Esophagus muscularis mucosa (tissue), 4 donors: ENCODE measurements at places on chromosomes 7 and 10. TPM values are rescaled to one million over a fixed set of nuclear protein-coding genes. Genes with fewer than 3 reads are reported as not detected.

- no peak for DNase-seq
Measured at GRCh38 chr10:11170993-11171851, 153.6 kb downstream of the CELF2 start.

DNA sequence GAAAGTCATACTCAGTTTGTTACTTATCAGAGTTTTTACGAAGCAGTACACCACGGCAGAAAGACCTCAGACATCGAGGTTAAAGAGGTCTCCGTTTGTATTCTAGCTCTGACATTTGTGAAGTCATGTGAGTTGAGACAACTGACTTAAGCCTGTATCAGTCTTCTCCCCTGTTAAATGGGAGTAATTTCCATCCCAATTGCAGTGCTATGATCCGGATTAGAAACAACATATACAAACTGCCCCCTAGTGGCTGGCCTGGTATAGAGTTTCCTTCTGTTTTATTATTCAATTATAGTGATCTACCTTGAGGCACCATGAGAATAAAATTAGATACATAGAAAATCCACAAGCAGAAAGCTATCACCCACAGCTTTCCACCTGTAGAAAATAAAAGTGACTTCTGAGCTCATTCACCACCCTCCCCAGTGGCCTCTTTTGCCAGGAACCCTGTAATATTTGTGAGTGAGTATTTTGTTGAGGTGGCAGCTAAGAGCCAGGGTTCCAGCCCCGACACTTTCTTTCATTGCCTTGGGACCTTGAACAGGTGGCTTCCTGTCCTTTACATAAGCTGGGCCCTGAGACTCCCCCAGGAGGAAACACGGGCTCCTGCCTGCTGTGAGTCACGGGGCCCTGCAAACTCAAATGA, 607.2 kb upstream of the MGMT start:
- DNase-seq = peak; percentile 24

- DNase-seq = no peak
Measured at GRCh38 chr7:84509522-84509921, 314.9 kb upstream of the SEMA3A start.

- DNase-seq = no peak
Measured at GRCh38 chr7:2117646-2118045, 115.1 kb downstream of the MAD1L1 start.

GRCh38 chr10:1083581-1083980, 27.4 kb downstream of the WDR37 start:
- DNase-seq = peak; percentile 50

DNA sequence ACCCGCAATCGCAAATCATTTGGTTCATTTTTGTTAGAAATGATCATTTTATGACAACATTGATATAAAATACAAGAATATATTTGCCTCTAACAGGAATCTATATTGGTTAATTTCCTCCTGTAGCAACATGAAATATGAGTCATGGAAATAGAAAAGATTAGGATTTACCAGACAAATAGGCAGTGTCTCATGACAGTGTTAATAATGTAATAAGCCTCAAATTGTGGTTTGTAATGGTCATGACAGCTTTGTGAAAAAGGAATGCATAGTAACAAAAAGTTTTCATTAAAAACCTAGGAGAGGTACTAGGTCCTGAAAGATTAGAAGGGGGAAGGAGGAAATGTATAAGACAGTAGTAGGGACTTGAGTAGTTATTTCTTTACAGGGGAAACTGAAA, 7.9 kb upstream of the SLK start:
- DNase-seq = no peak

- DNase-seq = no peak
Measured at GRCh38 chr10:59536167-59537014, 173.3 kb downstream of the SLC16A9 start.

DNA sequence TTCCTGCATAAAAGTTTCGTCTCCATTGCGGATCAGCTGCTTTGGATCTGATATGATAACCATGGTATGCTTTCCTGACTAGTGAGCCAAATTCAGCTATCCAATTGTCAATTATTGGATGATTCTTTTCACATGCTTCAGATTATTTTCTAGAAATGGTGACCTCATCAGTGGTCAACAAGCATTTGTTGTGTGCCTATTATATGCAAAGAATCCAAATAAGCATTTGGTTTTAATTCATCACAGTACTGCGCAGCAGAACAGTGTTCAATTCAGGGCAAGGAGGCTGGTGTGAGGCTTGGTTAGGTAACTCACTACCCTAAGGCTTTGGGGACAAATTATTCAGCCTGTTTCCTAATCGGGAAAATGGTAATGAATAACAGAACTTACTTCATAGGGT, 200.5 kb downstream of the SKAP2 start:
- no peak for DNase-seq

DNA sequence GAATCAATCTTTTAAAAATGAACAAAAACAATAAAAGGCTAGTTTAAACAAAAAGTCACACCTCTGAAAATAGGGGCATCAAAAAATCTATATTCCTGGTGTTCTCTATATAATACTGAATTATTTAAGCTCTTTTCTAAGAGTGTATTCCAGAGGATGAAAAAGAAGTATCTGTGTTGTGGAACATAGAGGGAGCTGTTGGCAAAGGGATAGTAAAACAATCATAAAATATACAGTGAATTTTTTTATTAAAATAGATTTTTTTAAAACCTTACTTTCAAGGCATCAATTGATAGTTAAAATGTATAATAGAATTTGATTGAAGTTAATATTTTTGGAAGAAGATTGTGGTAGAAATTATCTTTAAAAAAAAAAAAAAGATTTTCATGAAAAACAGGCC, 1409.1 kb upstream of the CELF2 start:
- DNase-seq = no peak

DNA sequence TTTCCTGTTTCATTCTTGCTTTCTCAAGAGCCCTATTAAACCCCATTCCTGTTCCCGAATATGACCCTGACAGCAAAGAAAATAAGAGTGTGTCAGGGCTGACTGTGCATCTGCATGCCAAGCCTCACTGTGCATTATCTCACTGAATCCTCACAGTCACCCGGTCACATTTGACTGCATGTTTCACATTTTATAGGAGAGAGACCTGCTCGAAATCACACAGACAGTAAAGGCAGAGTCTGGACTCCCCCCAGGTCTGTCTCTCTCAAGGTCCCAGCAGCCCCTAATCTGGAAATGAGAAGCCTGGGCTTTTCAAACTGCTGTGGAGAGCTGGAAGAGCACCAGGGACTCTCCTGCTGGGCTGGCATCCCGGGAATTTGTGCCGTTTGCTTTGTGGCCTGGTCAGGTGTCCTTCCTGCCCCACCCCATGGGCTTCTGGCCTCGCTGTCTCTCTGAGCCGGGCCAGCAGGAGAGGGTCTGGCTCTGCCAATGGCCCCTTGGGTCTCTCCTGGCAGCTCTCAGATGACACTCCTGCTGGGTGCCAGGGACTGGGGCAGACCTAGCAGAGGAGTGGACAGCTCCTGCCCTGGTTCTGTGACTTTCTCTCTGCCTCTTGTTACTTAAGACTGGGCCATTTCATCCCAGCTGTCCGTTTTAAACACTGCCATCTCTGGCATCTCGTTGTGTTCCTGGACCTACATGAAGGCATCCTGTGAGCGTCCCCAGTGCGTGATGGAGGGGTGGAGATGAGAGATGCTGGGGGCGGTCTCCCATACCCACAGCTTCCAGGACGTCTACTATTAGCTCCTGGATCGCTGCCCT, 173.6 kb downstream of the ARHGAP12 start:
- DNase-seq = no peak

GRCh38 chr7:130956417-130957136, 222.6 kb upstream of the KLF14 start:
- DNase-seq = no peak

DNA sequence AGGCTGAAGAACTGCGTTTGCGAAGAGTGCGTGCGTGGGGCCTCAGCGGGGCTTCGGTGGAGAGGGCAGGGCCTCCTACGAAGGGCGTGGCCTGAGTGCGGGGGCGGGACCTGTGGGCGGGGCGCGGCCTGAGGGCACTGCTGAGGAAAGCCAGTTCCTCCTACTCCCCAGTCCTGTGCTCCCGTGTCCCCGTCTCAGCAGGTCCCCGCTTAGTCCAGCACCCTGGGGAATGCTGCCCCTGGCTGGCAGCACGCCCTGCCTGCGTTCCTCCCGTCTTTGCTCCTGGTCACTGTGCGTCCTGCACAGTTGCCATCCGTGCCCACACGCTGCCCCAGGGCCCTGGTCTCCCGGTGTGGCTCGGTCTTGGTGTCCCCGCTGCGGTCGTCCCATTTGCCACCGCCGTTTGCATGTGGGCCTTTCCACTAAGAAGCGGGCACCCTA, 177.1 kb downstream of the ZNF248 start:
- DNase-seq = no peak

DNA sequence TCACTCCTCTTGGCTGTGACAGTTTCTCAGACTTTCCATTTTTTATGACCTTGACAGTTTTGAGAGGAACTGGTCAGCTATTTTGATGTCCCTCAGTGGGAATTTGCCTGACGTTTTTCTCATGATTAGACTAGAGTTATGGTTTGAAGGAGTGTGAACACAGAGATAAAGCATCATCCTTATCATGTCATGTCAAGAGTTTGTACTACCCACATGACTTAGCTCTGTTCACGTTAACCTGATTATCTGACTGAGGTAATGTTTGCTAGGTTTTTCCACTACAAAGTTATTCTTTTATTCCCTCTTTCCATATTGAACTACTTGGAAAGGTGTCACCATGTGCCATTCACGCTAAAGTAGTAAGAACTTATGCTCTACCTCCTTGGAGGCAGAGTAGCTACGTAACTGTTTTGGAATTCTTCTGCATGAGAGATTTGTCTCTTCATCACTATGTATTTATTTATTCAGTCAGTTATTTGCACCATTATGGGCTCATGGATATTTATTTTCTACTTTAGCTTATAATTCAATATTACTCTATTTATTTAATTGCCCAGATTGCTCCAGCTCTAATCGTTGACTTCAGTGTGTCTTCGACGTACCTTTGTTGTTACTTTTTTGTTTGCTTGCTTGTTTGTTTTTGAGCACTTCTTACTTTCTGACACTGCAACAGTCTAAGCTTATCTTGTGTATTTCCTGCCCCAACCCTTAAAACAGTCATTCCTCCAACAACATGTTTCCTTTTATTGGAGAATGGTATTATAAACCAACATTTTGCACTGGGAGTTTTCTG, 50.4 kb downstream of the CPED1 start:
- no peak for DNase-seq

DNA sequence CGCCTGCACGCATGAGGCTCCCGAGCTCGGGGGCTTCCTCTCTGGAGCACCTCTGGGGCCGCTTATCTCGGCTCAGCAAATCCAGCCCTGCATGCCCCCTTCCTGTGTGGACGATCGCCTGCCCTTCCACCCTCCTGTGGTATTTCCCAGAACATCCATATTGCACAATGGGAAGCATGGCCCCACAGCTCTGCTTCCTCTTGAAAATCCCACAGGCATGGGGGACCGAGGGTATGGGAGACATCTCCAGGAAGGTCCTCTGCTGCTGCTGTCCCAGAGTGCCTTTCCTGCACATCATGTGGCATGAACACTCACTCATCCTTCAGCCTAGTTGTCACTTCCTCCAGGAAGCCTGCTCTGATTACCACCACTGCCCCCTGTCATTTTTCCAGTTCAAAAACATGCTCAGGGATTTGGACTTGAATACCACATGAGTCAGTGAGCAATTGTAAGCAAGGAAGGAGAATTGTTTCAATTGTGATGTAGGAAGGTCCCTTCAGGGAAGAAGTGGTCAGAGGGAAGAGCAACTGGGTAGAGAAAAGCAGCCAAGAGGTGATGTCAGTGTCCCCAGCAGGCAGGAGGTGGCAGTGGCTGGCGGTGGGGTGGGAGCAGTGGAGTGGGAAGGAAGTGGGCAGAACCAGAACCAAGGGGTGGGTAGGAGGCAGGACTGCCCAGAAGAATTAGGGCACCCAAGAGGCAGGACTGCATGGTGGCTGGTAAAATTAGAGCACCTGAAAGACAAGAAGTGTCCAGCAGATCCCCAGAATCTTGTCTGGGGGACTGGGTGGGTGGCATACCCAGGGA, 67.5 kb upstream of the ZMIZ1 start:
- DNase-seq = no peak

- no peak for DNase-seq
Measured at GRCh38 chr10:76255241-76255640, 823.8 kb downstream of the LRMDA start.

DNA sequence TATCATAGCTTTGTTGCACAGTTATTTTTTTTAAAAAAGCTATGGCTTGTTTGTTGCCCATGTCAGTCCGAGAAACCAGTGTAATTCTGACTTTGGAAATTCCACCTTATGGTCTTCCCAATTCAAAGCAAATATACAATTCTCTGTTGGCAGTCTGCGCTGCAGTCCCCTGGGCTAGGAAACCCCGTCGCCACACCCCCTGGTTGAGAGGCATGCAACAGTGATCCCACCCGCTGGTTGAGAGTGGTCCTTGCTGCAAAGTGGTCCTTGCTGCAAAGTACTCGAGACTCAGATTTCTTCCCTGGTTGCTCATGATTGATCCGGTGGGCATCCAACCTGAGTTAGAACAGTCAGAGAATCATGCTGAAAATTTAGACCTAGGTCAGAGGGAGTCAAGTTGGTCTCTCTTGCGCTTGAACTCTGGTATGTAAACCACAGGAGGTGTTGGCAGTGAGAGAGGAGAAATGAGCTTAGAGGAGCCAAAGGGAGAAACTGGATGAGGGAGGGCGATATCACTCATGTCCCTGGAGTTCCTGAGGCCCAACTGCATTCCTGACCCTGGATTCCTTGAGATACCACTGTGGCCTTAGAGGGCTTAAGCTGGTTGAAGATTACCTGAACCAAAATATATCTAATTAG, 45.0 kb upstream of the STK17A start:
- DNase-seq = no peak

DNA sequence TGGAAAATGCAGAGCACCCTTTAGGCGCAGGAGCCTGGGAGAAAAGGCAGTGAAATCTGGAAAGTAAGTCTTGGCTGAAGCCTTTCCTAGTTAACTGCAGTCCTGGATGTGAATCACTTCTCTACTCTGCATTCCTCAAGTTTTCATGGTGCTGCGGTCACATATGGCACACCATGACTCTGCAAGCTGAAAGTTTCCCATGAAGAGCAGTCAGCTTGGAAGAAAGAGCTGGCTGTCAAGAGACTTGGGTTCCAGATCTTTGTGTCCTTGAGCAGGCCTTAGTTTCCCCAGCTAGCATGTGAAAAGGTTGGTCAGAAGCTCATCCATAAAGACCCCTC, 548.3 kb downstream of the SORCS3 start:
- no peak for DNase-seq

DNA sequence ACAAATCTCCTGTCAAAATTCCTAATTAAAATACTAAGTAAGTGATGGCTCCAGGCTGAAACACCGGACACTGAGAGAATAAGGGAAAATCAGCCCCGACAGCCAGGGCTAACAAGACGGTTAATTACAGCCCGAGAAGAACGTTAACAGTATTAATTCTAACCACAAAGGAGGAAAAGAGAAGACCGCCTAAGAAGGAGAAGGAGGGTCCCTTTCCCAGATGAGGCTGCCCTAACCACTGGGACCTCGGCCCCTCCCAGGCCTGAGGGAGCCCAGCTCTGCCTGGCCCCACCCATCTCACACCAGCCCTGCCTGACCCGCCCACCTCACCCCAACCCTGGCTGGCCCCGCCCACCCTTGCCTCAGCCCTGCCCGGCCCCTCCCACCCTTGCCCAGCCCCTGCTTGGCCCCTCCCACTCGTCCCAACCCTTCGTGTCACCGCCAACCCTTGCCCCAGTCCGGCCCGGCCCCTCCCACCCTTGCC, 51.3 kb downstream of the PWWP2B start:
- no peak for DNase-seq

GRCh38 chr7:2353936-2354185, 766 bp upstream of the EIF3B start:
- peak; percentile 98 for DNase-seq

The PHKG1 gene
- total RNA-seq = 1.4 TPM

The PNLIP gene
- total RNA-seq = not detected

The IGF2BP3 gene
- 0.45 TPM for total RNA-seq

The ADAMTS14 gene
- not detected for total RNA-seq

The SSC4D gene
- not detected for total RNA-seq

The TMEM184A gene
- not detected for total RNA-seq

The FEZF1 gene
- total RNA-seq = not detected

The CLIP2 gene
- 44.3 TPM for total RNA-seq
